ENCODE measurements at places on chromosomes 12 and 14.

- no peak for DNase-seq
Observed at GRCh38 chr14:79466938-79467527, 744.3 kb downstream of the DIO2 start.

- DNase-seq = peak; percentile 21
Observed at GRCh38 chr14:72451054-72451972, 442.6 kb downstream of the DPF3 start.

GRCh38 chr12:32265456-32265855, 133.9 kb upstream of the FGD4 start:
- DNase-seq = no peak

- DNase-seq = peak; percentile 42
Observed at GRCh38 chr12:113048716-113049127, 7.8 kb upstream of the DTX1 start.

DNA sequence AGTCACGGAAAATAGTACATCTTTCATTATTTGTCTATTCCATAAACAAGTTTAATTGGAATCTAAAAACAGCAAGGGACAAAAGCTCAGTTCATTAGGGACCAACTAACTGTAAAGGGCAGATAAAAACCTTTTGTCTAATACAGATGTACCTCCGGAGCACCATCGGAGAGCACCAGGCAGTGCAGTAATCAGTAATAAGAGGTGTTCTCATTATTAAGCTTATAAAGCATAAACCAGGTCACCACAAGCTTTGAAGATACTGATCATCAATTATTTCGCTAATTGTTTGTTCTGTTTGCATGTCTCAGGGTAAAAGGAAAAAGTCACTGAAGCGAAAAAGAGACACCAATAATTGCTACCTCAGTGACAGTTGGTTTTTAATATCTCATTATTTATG, 207.3 kb upstream of the PRKD1 start:
- no peak for DNase-seq

DNA sequence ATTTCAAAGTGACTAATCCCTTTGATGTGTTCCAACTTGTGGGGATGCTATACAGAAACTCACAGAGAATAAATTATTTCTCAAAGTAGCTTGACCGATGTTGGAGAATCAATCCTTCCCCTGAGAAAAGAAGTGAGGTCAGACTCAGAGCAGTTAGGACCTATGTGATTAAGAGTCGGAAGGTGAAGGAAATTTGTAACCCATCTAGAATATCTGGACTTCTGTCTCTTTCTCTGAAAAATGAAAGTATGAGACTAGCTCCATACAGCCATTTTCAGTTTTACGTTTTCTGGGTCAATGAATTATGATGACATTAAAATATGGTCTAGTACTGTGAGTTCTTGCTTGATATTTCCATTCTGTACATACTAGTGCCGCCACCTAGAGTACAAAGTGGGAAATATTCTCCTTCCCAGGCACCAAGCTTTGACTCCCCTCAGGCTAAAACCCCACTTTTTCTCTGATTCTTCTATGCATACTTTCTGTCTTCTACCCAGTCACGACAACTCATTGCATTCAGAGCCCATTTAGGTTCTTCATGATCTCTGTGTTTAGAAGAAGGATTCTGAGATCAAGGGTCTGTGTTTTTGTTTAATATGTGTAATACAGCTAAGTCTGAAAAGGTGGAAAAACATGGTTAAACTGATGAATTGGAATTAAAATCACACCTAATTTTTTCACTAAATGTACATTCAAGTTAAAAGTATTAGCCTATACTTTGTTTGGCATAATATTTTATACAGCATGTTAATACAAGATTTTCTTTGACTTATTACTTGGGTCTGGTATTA, 6.9 kb upstream of the NTS start:
- DNase-seq = no peak

- no peak for DNase-seq
Observed at GRCh38 chr14:94051779-94052178, 25.6 kb downstream of the OTUB2 start.

- DNase-seq = no peak
Observed at GRCh38 chr14:61752626-61753025, 9.6 kb upstream of the SNAPC1 start.

GRCh38 chr12:24921251-24922038, 27.5 kb downstream of the BCAT1 start:
- DNase-seq = no peak

GRCh38 chr12:47783024-47783755, 10.2 kb downstream of the SLC48A1 start:
- DNase-seq = no peak

- DNase-seq = no peak
Observed at GRCh38 chr14:77485901-77486678, 12.5 kb downstream of the ISM2 start.

GRCh38 chr12:76964784-76965571, 86.2 kb upstream of the CSRP2 start:
- DNase-seq = no peak

DNA sequence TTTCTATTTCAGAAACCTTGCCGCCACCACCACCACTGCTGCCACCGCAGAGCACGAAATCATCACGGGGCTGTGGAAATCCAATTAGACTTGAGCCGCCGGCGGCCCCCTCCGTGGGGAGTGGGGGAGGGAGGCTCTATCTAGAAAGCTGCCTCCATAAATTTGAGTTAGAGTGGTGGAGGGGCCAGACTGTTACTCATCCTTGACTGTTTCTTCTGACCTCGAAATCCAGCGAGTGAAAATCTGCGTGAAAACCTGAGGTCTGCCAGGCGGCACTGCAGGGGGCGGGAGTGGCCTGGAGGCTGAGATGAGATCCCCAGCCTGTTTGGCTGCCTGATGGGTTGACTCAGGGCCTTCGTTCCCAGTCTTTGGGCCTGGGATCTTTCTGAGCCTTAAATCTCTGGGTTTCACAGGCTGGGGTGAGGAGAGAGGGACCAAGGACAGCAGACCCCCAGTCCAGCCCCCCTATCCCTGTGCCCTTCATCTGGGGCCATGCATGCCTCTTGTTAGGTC, 29.9 kb downstream of the TSPAN9 start:
- DNase-seq = no peak

- no peak for DNase-seq
Observed at GRCh38 chr12:12613344-12613743, 1.7 kb downstream of the CREBL2 start.

DNA sequence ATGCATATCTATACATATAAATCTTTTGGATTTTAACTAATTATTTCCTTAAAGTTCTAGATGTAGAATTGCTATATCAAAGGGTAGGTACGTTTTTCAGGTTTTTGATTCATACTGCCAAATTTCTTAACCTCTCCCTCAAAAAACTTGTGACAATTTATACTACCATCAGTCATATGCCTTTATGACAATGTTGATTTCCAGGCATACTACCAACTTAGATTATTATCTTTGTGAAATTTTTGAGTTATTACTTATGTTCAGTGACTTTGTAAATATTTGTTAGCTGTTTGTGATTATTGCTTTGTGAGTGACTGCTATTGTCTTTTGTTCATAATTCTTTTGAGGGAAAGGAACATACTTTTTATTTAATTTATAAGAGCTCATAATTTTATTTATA, 107.0 kb downstream of the SLC38A6 start:
- DNase-seq = no peak

DNA sequence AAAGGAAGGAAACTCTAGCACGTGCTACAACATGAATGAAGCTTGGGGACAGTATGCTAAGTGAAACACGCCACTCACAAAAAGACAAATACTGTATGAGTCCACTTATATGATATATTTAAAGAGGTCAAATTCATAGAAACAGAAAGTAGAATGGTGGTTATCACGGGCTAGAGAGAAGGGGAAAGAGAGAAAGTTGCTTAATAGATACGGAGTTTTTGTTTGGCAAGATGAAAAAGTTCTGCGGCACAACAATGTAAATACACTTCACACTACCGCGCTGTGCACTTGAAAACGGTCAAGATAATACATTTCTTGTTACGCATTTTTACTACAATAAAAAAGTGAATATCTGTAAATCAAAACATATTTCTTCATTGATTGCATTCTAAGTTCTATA, 37.3 kb downstream of the FBLN5 start:
- no peak for DNase-seq

- no peak for DNase-seq
Observed at GRCh38 chr14:94081386-94081820, 293 bp downstream of the IFI27L1 start.

Measured in stimulated activated CD4-positive, alpha-beta T cell treated with anti-CD3 and anti-CD28 coated beads, Interleukin-12 subunit alpha, Interleukin-12 subunit beta, amount 100 ng/mL, for 4 hours (primary cell).